Stimulated activated CD8-positive, alpha-beta memory T cell treated with anti-CD3 and anti-CD28 coated beads, Interleukin-7, amount 100 ng/mL, for 24 hours (primary cell): ENCODE measurements at places on chromosomes 5 and 9.

GRCh38 chr5:95241635-95242034, 43.3 kb downstream of the MCTP1 start:
- no peak for DNase-seq

DNA sequence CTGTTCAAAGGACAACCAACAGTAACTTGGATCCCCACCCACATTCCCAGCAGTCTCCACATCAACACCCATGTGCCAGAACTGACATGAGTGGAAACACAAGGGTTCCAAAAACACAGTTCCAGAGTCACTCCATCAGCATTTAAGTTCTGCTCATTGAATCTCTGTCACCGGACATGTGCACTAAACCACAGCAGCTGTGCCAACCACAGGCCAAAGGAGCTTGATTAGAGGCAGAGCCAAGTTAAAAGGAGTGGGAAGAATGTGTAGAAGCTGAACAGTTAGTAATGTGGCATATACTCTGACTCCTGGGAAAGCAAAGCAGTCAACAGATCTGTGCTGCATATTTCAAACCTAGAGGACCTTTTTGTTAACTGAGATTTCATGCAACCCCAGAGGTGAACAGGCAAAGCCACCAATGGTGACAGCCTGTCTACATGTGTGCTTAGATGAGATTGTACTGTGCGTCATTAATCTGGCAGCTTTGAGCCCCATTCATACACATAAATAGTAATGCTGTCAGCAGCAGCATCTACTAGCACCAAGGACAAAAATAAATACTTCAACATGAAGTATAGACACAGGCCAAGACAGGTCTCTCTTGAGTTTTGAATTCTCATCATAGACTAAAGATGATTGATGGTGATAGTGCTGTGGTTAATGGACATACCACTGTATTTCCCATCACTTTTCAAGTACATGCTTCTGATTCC, 16.4 kb upstream of the FST start:
- no peak for DNase-seq

DNA sequence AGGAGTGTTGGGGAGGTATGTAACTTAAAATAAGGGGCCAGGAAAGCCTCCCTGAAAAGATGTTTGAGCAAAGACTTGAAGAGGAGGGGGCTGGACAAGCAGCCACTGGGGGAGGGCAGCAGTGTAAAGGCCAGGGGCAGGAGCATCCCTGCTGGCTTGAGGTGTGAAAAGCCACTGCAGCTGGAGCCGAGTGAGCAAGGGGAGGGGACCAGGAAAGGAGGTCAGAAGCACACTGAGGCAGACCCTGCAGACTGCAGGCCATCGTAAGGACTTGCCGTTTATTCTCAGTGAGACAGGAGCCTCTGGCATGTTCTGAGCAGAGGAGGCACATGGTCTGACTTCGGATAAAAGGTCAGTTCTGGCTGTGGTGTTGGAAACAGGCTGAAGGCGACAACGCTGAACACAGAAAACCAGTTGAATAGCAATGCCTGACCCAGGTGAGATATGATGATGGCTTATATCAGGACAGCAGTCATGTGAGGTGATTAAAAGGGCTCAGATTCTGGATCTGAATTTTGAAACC, 10.2 kb upstream of the ERGIC1 start:
- DNase-seq: no peak

DNA sequence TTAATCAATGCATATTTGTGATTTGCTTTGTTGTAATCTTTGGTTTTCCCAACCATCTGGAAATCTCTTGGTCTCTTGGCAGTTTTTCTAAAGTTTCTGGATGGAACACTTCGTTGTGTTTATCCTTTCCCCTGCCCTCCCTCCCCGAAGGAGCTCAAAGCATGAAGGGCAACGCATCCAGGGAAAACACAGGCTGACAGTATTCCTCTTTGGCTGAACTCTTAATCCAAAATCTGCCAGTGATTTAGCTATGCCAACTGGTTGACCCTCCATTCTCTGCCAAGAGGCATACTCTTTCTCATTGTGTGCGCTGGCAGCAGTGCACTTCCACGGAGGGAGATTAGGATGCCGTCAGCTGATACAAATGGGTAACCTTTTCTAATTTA, 20.5 kb downstream of the ZBTB34 start:
- DNase-seq: no peak

GRCh38 chr5:42021923-42022322, 96.8 kb downstream of the FBXO4 start:
- no peak for DNase-seq

- no peak for DNase-seq
Observed at GRCh38 chr5:116583085-116583861, 8.7 kb upstream of the SEMA6A start.

DNA sequence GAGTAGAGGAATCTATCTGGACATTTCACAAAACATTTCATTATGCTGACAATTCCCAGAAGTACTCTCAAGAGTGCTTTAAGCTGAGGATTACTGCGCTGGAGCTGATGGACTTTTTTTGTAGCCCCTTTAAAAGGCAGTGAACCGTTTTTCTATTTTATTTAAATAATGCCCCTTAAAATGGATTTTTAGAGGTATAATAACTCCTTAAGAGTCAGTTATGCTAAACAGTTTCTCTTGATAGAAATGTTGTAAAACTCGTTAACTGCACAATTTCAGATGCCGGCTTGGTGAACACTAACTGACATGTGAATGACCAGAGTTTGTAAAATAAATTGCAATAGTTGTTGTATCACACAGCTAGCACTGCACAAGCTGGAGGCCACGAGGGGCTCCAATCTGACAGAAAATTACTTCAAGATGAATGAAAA, 174.0 kb downstream of the NR2F1-AS1 start:
- no peak for DNase-seq

- DNase-seq: no peak
Observed at GRCh38 chr9:12584656-12585522, 108.3 kb upstream of the TYRP1 start.

- DNase-seq: no peak
Observed at GRCh38 chr5:157918811-157919742, 60.1 kb upstream of the CLINT1 start.

DNA sequence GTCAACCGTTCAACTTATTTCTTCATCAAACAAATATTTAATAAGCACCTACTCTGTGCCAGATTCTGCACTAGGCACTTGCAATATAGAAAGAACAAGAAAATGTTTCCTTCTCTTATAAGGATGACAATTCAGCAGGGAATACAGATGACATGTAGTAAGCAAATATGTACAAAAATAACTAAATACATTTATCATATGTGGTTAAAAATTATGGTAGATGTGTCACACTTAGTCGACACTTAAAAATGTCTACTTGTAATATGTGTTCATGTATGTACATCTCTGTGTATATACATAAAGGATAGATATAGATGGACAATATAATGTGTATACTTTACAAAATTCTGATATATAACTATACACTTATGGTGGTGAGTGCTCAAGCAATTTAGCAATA, 417.0 kb upstream of the MEF2C start:
- no peak for DNase-seq

GRCh38 chr5:149379818-149380374, 804 bp upstream of the IL17B start:
- no peak for DNase-seq

DNA sequence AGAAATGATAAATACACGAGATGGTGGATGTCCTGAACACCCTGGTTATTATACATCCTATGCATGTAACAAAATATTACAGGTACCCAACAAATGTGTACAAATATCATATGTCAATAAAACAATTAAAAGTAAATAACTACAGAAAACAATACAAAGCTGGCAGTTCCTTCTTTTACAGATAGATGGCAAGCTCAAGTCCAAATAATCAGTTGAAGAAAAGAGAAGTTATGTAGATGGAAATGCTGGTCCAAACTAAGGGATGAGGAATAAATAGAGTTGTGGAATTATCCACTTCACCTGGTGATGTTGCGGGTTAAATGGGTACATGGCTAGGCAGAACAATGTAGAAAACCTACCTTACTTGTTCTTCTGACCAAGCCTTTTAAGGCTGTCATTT, 79.4 kb downstream of the PALM2AKAP2 start:
- DNase-seq: no peak

GRCh38 chr5:26121338-26121737, 917.0 kb downstream of the CDH9 start:
- no peak for DNase-seq

DNA sequence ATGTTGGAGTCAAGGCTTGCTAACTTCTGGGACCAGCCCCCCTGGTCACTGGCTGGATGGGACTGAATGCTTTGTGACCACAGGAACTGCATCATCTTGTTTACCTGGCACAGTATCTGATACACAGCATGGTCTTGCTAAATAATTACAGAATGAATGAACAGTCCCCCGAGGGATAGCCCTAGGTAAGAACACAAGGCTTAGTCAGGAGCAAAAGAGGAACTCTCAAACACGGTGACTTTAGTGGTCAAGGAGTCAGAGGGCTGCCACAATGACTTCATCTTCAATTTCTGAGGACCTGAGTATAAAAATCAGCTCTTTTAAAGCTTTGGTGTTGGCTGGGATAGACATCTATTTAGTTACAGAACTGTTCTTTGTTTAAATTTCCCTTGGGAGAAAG, 15.1 kb upstream of the CXCL14 start:
- no peak for DNase-seq

DNA sequence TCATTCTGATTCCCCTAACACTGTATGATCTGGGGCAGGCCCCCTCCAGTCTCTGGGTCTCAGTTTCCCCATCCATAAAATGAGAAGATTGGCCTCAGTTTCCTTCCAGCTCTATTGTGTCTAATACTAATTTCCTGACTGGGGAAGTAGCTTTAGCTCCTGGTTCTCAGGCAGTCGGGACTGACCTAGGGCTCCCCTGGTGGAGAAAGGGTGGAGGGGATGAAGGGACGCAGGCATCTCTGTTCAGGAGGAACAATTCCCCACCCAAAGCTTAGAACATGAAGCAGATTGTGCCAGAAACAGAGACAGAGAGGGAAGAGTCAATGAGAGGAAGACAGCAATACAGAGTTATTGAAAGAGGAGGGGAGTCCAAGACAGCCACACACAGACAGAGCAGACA, 14.2 kb upstream of the PTGS1 start:
- DNase-seq: no peak

DNA sequence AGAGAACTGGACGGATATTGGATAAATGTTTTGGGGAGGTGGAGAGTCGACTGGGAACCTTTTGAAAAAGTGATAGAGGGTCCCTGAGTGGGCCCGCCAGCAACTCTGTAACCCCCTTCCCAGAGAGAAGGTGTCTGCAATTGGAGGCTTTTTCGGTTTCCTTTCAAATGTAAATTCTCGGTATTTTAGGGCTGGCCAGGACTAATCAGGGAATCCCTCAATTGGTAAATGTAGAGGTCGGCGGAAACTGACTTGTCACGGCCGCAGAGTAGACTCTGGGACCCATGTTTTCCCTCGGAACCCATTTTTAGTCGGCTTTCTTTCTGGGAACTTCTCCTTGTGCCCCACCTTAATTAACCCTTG, 524 bp downstream of the CCNB1 start:
- DNase-seq: no peak

GRCh38 chr9:129177443-129177790, 644 bp downstream of the IER5L start:
- DNase-seq: no peak

DNA sequence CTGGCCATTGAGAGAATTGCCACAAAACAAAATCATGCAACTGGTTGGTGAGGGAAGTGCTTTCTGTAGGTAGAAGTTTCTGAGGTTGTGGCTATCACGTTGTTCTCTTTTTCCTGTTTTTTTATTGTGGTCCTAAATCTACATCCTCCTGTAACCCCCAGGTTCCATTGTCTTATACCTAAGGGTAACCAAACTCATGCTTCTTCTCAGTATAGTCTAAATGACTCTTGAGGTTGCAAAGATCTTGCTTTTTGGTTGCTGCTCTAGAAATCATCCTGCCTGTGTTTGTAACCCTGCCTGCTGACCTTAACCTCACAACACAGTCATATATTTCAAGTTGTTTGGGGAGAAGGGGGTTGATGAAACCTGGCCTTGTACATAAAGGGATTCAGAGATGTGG, 273.1 kb downstream of the CD180 start:
- DNase-seq: no peak

GRCh38 chr5:65364907-65365306, 116.8 kb downstream of the ADAMTS6 start:
- no peak for DNase-seq

DNA sequence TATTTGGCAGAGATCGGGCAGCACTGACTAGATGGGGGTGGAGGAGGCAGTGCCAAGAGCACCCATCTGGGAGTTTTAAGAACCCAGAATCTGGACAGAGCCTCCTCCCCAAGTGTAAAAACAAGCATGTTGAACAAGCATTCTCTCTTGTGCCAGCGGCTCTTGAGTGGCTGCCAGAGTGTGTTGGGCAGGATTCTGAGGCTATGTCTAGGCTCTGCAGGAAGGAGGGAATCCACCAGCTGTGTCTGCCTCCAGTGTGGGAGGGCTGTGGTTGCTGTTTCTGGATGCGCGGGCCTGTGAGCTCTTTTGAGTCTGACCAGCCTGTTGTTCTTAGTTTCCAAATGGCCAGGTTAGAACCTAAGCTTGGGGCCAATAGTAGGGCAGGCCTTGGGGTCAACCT, 39.8 kb downstream of the HMCN2 start:
- no peak for DNase-seq

DNA sequence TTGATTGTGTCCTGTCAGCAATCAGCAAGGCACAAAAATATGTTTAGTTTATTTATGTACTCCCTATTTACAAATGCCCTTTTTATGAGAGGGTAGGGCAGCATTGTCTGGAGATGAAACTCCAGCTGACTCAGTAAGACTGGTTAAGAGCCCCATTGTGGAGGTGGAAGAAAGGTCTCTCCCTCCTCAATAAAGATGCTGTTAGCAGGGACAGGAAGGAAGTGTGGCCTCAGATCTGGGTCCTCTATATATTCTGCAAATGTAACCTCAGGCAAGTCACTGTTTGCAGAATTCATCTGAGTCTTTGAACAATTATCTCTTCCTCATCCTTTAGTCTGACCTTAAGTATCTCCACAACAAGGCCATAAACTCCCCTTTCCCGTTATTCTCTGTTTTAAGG, 48.3 kb upstream of the TRAF1 start:
- DNase-seq: no peak

- DNase-seq: no peak
Observed at GRCh38 chr5:175223291-175223690, 220.7 kb downstream of the DRD1 start.

DNA sequence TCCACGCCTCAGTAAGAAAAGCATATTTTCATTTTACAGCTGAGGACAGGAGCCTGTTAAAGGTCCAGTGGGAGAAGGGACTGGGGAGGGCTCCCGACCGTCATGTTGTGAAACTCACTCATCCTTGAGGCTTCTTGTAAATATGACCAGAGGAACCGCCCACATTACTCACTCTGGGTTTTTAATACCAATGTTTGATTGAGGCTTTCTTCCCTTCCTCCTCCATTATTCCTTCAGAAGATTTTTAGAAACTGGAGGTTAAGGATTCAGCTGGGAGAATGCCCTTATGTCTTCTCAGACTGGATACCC, 61.4 kb upstream of the GLRX start:
- DNase-seq: no peak

GRCh38 chr5:27474047-27474309, 435.6 kb upstream of the CDH9 start:
- no peak for DNase-seq

- DNase-seq: no peak
Observed at GRCh38 chr5:143653766-143654282, 158.1 kb upstream of the HMHB1 start.
